ENCODE measurements at places on chromosomes 2 and 18. TPM values are rescaled to one million over a fixed set of nuclear protein-coding genes. Genes with fewer than 3 reads are reported as not detected.

DNA sequence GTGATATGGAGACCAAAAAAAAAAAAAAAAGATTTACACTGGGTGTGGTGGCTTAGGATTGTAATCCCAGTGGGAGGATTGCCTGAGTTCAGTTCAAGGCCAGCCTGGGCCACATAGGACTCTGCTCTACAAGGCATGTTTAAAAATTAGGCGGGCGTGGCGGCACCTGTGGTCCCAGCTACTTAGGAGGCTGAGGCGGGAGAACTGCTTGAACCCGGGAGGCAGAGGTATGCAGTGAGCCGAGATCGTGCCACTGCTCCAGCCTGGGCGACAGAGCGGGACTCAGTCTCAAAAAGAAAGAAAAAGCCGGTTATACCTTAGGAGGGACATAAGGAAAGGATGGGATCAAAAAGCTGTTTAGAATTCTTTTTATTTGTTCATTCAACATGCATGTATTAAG is 707 bp upstream of the SPDYA start:
- no peak for DNase-seq

- DNase-seq, result no peak
Measured at GRCh38 chr18:79056827-79057367, 12.3 kb upstream of the ATP9B start.

DNA sequence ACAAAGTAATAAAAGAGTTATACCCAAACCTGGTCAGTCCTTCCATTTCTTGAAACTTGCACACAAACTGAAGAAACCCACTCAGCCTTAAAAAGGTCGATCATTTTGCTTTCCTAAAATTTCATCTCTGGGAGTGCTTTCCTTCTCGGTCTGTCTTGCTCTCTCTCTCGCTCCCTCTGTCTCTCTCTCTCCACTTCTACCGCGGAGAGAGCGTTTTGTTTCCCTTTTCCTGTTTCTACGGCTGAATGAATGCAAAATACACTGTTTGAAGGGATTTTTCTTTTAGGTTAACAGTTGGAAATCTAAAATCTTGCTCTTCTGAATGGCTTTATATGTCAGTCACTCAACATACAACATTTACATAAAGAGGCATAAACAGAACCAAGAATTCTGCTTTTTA is 424.2 kb downstream of the TGIF1 start:
- DNase-seq, result no peak

DNA sequence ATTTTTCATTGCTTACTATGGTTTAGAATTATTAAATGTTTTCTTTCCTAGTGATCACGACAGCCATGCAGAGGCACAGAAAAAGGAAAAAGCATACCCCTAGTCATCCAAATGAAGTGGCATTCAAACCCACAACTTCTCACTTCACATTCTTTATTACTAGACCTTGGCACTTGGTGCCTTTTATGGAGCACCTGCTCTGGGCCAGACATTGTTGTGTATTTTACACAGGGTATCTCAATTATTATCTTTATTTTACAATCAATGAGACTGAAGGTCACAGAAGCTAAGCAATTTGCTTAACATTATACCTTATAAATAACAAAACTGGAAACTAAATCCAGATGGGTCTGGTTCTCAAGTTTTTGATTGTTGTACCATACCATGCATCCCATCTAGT is 235.3 kb downstream of the LRATD1 start:
- no peak for DNase-seq

- DNase-seq, result no peak
Measured at GRCh38 chr2:66095820-66096345, 339.0 kb upstream of the MEIS1 start.

GRCh38 chr2:11743366-11743765 is 3.1 kb upstream of the LPIN1 start:
- no peak for DNase-seq

DNA sequence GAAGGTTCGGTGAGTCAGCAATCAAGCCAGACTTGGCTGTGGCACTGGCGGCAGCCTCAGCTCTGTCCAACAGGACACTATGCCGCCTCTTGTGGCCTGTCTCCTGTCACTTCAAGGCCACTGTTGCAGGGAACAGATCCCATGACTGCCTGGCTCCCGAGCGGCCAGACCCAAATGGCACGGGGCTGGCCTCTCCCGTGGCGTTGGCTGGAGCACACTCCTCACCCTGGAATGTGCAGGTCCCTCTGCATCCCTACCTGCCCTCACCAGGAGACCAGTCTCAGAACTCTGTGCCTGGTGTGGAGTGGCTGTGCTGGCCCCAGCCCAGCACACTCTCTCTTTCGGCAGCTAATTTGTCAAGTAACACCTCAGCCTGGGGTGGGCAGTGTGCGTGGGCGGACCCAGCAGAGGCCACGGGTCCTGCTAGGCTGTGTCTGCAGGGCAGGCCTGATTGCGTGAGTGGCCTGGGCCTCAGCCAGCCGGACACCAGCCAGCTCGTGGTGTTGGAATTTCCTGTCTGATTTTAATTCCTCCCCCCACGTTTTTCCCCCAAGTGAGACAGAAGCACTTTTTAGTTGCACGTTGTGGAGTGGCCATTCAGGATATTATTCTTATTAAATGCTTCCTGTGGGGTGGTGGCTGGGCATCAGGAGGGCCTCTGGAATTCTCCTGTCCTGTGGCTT is 179.3 kb downstream of the GLI2 start:
- DNase-seq, result no peak

DNA sequence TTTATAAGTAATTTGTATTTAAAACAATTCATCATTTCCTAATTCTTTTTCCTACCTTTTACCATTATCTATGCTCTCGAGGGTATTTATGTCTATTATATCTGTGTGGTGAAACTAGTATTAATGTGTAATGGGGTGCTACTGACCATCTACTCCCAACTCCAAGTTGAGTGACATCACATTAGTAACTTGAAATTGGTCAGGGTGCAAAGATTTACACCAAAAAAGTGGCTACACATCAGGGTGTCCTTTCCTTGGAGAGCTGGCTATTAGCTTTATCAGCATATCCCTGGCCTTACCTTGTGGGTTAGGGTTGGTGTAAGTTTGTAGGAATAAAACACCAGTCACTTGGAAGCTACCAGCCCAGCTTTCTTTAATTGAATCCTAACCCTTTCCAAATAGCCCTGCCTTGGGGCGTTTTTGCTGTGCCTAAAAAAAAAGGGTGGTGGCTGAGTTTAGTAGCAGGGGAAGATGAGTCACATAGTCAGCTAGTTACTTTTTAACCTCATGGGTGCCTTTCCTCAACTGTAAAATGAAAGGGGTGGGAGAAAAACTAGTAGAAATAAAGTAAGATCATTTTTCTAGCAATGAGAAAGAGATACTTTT is 14.0 kb downstream of the ANXA4 start:
- no peak for DNase-seq

DNA sequence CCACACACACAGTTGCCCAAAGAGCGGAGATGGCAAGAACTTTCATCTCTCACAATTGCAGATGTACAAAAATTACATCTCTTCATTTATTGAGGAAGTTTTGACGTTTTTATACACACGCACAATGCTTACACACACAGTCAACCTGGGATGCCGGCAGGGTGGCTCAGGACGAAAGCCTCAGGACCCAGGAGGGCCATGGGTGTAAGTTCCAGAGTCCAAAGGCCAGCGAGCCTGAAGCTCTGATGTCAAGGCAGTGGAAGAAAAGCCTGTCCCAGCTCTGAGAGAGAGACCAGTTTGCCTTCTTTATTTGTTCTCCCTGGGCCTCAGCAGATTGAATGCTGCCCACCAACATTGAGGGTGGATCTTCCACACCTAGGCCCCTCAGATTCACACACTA is 10.1 kb downstream of the AMER3 start:
- DNase-seq, result no peak

- no peak for DNase-seq
Measured at GRCh38 chr2:108267101-108267500, 21.6 kb upstream of the SULT1C2 start.

GRCh38 chr2:191240871-191241270 is 4.3 kb upstream of the MYO1B start:
- no peak for DNase-seq

DNA sequence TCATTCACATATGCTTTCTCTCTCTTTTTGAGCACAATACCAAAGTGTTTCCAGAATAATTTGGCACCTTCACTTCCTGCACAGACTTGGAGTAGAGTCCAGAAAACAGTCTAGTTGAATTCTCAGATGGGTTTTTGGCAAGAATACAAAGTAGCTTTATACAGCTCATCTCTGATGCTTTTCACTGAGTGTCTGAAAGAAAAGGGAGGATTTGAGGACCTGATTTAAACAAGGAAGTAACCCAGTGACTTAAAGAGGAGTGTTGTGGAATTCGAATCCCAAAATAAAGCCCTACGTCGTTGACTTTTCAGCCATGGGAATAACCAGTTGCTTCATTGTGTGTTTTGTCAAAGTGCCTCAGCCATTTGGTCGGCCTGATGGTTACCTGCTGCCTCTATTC is 31.8 kb downstream of the METAP1D start:
- no peak for DNase-seq

DNA sequence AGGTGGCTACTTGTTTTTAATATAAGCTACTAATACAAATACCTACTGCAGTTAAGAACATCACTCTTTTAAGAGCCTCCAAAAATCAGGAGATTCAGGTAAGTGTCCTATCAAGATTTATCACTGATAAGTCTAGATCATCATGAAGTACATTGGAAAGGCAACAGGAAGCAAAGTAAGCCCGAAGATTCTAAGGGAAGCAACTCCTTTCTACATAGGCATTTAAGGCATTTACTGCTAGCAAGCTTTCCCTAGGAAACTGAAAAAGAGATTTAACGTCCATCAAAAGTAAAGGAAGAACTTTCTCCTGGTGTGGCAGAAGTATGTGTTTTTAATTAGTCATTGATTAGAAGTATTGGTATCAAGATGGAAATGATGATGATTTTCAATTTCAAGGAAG is 3.7 kb downstream of the STK17B start:
- no peak for DNase-seq

DNA sequence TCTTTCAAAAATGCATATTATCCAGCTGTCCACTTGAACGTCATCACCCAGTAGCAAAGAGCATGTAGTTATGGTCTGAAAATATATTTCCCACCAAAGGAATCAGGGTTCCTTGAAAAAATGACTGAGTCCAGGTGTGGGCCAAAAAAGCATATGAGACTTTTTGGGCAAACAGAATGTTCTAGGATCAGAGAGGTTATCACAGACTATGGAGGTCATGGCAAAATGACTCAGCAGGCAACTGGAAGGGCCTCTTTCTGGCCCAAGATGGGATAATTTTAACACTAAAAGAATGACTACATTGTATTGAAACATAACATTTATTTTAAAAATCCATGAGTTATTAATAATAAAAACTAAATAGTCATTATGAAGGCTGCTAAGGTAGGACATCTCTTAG is 77.1 kb downstream of the COBLL1 start:
- DNase-seq, result no peak

GRCh38 chr2:106053581-106053980 is 140.5 kb downstream of the UXS1 start:
- no peak for DNase-seq

DNA sequence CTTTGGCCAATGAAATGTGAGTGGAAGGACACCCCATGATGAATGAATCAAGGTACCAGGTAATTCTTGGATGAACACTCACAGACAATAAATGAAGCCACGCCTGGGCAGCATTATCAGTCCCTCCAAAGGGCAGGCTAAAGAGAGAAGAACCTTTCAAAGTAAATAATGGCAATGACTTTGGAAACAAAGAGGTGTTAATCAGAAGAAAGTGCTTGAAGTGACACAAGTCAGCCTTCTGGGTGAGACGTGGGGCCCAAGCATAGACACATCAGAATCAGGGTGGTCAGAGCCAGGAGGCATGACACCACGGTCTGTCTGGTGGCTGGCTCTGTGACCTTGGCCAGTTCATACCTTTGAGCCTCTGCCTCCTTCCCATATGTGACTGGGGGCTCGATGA is 103.3 kb downstream of the POLR1A start:
- DNase-seq, result no peak

DNA sequence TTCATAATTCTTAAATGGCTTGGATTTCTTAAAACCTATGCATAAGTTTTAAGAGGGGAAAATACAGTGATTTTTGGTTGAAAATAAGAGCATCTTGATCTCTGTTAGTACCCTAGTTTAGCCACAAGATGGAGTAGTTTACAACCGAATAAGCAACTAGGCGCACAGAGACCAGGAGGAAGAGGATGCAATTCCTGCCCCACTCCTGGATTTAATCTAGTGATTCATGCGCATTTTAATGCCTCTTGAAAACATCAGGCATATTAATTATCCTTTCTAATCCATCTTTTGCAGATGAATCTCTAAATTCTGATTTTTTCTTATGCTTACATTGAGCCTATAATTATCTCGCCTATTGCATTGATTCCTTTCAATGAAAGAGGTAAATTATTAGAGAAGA is 76.7 kb downstream of the MRPS9 start:
- no peak for DNase-seq

DNA sequence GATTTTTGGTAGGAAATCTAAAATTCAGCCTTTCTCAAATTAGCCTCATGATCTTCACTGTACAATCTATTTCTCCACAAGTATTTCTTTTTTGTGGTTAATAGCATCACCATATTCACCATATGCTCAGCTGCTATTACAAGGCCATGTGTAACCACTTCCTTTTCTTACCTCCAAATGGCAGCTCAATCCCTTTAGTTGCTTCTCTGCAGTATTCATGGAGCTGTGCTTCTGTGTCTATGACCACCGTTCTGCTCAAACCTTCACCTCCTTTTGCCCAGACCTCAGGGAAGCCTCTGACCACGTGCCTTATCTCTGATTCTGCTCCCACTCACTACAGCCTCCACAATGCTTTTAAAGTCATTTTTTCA is 126.7 kb upstream of the TMEM200C start:
- DNase-seq, result no peak

GRCh38 chr2:219916726-219917440 is 289.5 kb downstream of the SLC4A3 start:
- DNase-seq, result no peak

DNA sequence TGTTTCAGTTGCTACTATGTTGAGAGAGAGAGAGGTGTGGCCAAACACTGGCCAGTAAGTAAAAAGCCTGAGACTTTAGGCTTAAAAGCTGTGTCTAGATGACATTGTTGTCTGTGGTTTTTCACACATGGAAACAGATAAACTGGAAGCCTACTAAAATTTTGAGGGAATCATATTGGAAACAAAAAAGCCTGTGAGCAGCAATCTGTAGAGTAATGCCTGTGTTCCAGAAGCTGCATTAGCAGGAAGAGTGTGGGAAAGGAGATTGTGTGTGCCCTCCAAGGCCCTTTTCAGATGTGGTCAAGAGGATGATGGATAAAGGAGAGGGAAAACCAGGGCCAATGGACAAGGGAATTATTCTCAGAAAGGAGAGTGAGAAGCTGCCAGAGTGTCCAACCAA is 236.3 kb upstream of the SPRED2 start:
- DNase-seq, result no peak

The STARD6 gene
- polyA plus RNA-seq, result not detected

The SNTG2 gene
- polyA plus RNA-seq, result not detected

The FTCDNL1 gene
- 3.0 TPM for polyA plus RNA-seq

The KIF5C gene
- polyA plus RNA-seq, result 0.27 TPM

The CYP27A1 gene
- polyA plus RNA-seq, result 0.14 TPM

The ID2 gene
- polyA plus RNA-seq, result 78.1 TPM

The SERPINB13 gene
- polyA plus RNA-seq, result not detected

The PELI1 gene
- polyA plus RNA-seq, result 44.9 TPM

The SIX3 gene
- 0.07 TPM for polyA plus RNA-seq

The FAHD2B gene
- 20.7 TPM for polyA plus RNA-seq

The TIGD1 gene
- polyA plus RNA-seq, result 6.2 TPM

The TSPYL6 gene
- polyA plus RNA-seq, result not detected

The SERPINB2 gene
- polyA plus RNA-seq, result 13.4 TPM

The ACVR1C gene
- not detected for polyA plus RNA-seq

The ZSWIM2 gene
- not detected for polyA plus RNA-seq

The TCF23 gene
- polyA plus RNA-seq, result not detected

The HTR2B gene
- polyA plus RNA-seq, result 0.59 TPM

The SKOR2 gene
- not detected for polyA plus RNA-seq

The TUBA4B gene
- polyA plus RNA-seq, result 0.11 TPM
